ACHN (cell line): ENCODE measurements at places on chromosomes 2 and 18.
A peak's percentile ranks its signal among the peaks of the same experiment; 100 is the strongest.

- no peak for DNase-seq
Observed at GRCh38 chr2:16351541-16351940, 314.1 kb downstream of the CYRIA start.

- DNase-seq: no peak
Observed at GRCh38 chr2:232310696-232311095, 67.9 kb upstream of the ALPP start.

DNA sequence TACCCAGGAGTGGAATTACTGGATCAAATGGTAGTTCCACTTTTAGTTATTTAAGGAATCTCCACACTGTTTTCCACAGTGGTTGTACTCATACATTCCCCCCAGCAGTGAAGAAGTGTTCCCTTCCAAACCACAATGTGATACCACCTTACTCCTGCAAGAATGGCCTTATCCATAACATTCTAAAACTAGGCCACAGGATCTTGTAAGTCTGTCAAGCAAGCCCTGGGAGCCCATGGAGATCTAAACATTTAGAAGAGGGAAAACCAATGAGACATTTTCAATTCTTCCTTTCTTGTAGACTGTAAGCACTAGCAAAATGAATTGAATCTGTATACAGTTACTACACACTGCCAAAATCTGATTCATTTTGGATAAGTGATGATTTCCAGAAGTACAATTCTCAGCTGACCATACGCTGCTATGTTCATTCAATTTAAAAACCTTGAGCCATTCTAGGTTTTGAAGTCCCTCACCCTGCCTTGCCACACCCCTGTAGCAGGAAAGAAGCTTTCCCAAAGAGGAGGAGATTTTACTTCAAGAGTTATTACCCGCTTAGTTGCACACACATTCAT, 149.1 kb downstream of the SLC8A1 start:
- no peak for DNase-seq

DNA sequence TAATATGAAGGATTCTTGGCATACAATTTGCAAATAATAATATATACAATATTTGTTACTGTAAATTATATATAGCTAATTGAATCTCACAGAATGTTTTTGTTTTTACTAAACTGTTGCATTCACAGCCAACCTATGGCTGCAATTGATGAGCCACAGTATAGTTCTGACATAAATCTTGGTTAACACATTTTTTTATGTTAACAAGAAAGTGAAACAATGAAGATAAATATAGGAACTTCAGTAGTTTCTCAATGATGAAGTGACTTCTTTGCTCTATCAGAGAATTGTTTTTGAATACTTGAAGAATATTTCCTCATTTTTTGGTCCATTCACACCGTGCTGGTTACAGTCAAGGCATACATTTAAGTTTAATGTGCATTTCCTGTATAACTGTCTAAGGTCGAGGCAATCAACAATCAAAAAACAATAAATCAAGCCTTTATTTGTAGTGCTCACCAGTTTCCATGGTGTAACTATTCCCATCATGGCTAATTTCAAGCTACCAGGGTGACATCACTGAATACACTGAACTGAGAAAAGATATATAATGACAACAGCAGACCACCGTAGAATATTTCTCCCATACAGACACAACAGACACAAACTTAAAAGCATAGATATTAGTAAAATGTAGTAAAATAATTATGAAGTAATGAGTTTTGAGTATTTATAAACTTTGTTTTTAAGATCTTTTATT, 12.9 kb upstream of the ETAA1 start:
- no peak for DNase-seq

DNA sequence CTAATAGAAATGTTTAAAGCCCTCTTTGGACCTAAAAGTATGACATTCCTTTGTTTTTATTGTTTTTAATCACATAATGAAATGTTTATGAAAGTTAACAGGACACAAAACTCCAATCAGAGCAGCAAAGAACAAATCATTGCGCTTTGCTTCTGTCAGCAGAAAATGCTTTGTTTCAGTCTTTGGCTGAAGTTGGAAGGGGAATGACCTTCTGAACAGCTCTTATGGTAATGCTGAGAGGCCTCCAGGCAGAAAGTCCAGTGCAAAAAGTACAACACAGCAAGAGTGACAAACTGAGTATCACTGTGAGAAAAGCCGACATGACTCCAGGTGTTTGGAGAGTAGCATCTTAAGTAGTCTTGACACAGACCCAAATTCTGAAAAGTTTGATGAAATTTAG, 147.7 kb upstream of the SP5 start:
- DNase-seq: no peak

GRCh38 chr18:56702946-56703345, 51.8 kb downstream of the WDR7 start:
- peak; percentile 58 for DNase-seq

- no peak for DNase-seq
Observed at GRCh38 chr2:36433311-36434217, 78.0 kb downstream of the CRIM1 start.

GRCh38 chr2:84919885-84920580, 14.6 kb downstream of the TMSB10 start:
- DNase-seq: peak; percentile 96

DNA sequence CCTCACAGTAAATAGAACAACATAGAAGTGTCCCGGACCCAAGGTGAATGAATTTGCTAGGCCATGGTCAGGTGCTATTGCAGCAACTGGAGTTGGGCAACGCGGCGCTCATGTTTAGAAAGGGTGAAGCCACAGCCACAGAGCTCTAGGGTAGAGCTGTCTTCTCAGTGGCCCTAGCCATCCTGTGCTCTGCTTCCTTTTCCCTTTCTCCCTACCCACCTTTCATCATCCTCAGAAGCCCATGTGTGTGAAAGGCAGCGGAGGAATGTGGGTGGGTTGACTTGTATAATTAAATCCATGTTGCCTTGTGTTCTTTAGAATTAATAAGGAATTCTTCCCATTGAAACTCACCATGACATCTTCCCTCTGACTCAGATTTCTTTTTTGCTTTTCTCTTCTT, 336.7 kb downstream of the OSR1 start:
- no peak for DNase-seq

- no peak for DNase-seq
Observed at GRCh38 chr18:3150274-3150673, 69.5 kb downstream of the MYOM1 start.

DNA sequence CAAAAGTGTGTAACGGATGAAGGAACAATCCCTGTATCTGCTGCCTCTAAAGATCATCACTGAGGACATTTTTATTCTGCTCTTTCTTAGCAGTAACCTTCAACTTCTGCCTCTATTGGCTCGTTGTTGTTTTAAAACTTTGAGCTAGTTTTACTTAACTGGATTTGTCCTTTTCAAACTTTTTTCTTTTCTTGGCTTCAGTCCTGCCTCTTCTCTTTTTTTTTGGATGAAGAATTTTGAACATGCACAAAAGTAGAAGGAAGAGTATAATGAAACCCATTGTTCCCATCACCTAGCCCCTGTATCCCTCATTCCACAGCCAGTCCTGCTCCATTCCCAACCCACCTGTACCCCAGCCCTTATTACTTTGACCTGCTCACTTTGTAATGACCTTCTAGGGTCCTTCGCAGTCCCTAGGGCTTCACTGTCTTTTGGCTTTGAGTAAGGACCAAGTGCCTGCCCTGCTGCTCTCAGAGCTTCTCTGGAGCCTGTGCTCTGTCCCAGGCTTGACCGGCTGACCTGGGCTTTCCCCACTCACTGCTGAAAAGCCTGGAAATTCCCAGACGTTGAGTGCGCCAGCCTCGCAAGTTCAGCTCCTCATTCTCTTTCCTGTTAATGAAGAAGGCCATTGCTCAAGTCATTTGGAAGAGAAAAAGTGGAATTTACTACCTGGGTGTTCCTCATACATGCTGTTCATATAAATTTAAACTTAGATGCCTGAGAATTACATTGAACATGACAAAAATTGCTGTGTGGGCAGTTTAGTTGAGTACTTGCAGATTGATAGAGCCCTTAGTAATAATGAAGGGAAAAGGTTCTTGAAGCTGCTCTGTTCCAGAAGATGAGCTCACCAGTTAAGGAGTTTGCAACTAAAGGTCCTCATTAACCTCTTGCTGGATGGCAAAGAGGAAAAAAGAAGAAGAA, 149.3 kb upstream of the ALPP start:
- DNase-seq: no peak

- DNase-seq: no peak
Observed at GRCh38 chr2:108423502-108424251, 25.3 kb upstream of the GCC2 start.

DNA sequence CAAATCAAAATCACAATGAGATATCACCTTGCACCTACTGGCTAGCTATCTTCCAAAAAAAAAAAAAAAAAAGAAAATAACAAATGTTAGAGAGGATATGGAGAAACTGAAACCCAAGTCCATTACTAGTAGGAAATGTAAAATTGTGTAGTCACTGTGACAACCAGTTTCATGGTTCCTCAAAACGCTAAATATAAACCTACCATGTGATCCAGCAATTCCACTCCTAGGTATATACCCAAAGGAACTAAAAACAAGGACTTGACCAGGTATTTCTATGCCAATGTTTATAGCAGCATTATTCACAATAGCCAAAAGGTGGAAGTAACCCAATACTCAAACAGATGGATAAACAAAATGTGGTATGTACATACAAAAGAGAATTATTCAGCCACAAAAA, 11.7 kb upstream of the SCRN3 start:
- no peak for DNase-seq

- DNase-seq: no peak
Observed at GRCh38 chr2:111155610-111156009, 34.9 kb downstream of the BCL2L11 start.

- DNase-seq: no peak
Observed at GRCh38 chr2:133581010-133581760, 12.9 kb upstream of the NCKAP5 start.

DNA sequence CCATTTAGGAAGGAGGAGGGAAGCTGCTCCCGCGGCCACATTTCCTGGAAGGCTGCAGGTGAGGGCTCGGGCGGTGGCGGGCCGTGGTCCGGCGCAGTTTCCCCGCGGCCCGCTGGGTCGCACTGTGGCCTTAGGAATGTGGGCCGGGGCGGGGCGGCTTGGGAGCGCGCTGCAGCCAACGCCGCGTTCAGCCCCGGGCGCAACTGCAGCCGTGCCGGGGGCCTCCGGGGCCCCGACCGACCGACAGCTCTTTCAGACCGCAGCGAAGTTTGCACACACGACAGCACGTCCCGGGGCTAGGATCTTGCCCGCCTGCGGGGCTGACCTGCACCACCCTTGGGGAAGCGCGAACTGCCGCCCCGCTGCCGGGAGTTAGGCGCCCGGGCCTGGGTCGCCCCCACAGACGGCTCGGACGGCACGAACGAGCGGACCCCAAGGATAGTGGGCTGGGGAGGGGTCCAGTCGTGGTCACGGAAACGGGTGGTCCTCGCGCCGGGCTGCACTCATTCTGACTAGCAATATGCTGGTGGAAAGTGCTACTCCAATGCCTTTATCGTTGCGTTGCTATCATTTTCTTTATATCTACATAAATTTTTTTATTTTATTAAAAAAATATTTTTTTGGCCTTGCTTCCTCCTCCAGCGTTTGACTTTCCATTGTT, 69.9 kb upstream of the DLX2 start:
- peak; percentile 65 for DNase-seq

GRCh38 chr2:10266133-10266620, 36.5 kb upstream of the HPCAL1 start:
- no peak for DNase-seq

- DNase-seq: no peak
Observed at GRCh38 chr18:7840411-7840810, 273.3 kb downstream of the PTPRM start.
